ENCODE measurements at places on chromosomes 4 and X.

GRCh38 chr4:150826306-150826705, 188.8 kb downstream of the LRBA start:
- H3K36me3 ChIP-seq: peaks cover 58% of the 10 kb centered on the region
- no peak overlapping the region for H3K4me3 ChIP-seq
- no peaks in the 10 kb centered on the region for H3K27me3 ChIP-seq
- peaks cover 9% of the 10 kb centered on the region for H3K4me1 ChIP-seq

GRCh38 chr4:15100994-15101695, 98.9 kb downstream of the CPEB2 start:
- no peak for DNase-seq
- no peak overlapping the region for H3K27ac ChIP-seq
- H3K36me3 ChIP-seq: peaks cover 1% of the 10 kb centered on the region
- H3K4me3 ChIP-seq: no peak overlapping the region
- peaks cover 9% of the 10 kb centered on the region for H3K27me3 ChIP-seq

DNA sequence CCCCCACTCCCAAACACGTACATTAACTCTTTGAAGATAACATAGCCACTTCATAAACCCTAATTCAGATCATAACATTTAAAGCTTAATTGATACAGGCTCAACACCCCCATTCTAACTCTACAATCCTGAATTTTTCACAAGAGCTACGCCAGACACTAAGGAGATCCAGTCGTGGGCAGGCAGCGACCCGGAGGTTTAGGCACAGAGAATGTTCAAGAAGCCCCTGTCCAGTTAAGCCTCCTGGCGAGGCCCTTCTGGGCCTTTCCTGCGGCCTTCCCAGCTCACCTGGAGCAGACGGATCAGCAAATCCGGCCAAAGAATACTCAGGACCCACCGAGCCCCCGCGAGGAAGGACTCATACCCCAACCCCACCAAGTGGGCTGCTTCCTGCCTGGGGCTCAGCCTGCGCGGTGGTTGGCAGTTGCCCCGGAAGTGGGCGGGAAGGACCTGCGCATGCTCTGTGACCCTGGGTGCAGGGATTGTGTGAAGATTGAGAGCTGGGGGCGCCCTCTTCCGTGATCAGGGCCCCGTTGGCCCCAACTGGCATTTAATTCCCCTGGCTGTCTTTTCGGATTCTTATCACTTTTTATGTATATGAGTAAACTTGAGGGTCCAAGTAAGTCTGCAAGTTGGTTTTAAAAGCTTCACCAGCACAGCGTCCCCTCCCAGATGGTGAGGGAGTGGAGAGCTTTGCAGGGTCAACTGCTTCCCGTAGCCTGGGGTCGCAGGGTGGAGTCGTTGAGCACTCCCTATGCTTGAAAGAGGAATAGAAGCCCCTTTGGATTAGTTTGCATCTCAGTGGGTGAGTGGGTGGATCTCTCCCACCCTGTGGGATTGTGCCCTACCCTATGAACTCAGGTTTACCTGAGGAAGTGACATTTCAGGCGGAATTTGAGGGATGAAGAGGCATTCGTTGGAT, at the start of gene TRIM61:
TSS of gene TRIM61 (minus strand) at position 415 of the 922 bp plus-strand sequence. CDS start 7,655 bp downstream, outside the sequence.
- no peaks in the 10 kb centered on the region for H3K27me3 ChIP-seq
- H3K4me3 ChIP-seq: peak within 1 kb of the TSS; percentile 91
- DNase-seq: peak; percentile 79
- peak within 1 kb of the TSS; percentile 89 for H3K27ac ChIP-seq

GRCh38 chr4:144213371-144213770, 72.9 kb upstream of the GYPA start:
- no peaks in the 10 kb centered on the region for H3K4me1 ChIP-seq
- H3K4me3 ChIP-seq: no peak overlapping the region
- no peaks in the 10 kb centered on the region for H3K27me3 ChIP-seq
- DNase-seq: no peak

DNA sequence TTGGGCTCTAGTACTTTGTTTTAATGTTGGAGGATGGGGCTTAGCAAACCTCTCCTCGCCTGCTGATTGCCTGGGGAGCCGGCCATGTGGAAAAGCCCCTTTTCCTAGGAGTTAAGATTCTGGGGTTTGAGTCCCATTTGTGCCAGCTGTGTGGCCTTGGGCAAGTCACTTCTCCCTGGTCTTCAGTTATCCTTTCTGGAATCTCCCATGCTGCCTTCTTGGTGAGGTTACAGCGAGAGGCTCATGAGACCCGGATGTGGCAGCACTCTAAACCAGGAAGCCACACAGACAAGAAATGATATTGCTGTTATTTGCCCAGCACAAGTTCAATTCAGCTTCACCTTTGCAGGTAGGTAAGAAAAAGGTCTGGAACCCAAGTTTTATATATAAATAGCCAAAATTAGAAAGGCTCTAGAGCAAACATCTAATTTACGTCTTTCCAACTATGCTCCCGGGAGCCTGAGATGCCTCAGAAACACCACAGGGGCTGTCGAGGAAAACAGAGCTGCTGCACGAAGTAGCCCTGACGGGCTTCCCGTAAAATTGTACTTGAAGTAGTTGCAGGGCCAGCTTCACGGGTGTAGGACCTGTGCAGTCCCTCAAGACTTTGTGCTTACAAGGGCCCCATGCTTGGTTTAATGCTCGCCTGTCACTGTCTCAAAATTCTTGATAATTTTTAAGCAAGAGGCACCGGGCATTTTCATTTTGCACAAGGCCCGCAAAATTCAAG, 8.3 kb upstream of the SASH3 start:
- no peak for DNase-seq
- H3K36me3 ChIP-seq: peaks cover 2% of the 10 kb centered on the region
- no peaks in the 10 kb centered on the region for H3K27me3 ChIP-seq

DNA sequence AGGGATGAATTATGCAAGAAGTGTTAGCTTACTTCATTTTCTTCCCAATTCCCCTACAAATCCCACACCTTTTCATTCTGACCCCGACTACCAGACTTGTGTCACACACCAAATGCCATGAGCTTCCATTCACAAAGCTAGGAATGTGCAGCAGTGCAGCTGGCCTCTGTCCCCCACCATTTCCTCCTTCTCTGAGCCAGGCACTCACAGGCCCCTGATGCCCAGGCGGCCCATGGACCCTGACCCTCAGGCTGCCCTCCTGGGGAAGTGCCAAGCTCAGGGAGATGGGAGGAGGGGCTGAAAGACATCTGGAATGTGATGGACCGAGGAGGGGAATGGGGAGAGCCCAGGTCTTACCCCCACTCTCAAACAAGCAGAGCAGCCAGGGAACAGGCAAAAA, 67.0 kb upstream of the BCOR start:
- H3K27me3 ChIP-seq: no peaks in the 10 kb centered on the region
- no peak overlapping the region for H3K27ac ChIP-seq
- peaks cover 7% of the 10 kb centered on the region for H3K36me3 ChIP-seq
- peaks cover 21% of the 10 kb centered on the region for H3K4me1 ChIP-seq
- DNase-seq: no peak

DNA sequence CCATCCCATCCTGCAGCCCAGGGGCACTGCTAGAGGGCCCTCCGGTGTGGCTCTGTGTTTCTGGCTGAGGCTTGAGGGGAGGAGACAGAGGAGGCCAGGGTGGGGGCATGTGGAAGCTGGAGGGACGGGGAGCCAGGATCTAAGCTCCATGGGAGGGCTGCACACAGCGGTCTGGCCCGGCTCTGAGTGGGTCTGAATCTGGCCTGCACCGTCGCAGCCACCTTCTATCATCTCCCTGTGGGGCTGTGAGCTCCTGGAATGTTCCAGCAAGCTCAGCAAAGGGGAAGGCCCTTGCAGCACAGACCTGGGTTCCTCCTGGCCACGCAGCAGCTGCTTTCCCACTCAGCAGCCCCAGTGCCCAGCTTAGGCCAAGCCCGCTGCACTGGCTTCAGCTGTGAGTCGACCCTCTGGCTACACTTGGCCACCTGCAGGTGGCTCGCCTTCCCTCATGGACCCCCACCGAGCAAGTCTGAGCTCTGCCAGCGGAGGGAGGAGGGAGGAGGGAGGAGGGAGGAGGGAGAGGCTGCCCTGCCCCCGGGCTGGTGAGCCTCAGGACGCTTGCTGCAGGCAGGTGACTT, 5.3 kb downstream of the NKX1-1 start:
- H3K27me3 ChIP-seq: peaks cover 39% of the 10 kb centered on the region
- H3K36me3 ChIP-seq: peaks cover 2% of the 10 kb centered on the region
- no peaks in the 10 kb centered on the region for H3K4me1 ChIP-seq

- H3K4me1 ChIP-seq: no peaks in the 10 kb centered on the region
- no peaks in the 10 kb centered on the region for H3K36me3 ChIP-seq
- H3K27ac ChIP-seq: no peak overlapping the region
- DNase-seq: no peak
- peaks cover 6% of the 10 kb centered on the region for H3K27me3 ChIP-seq
- no peak overlapping the region for H3K4me3 ChIP-seq
These were observed 33.0 kb upstream of the CXCL8 start for GRCh38 chr4:73707269-73707875.

DNA sequence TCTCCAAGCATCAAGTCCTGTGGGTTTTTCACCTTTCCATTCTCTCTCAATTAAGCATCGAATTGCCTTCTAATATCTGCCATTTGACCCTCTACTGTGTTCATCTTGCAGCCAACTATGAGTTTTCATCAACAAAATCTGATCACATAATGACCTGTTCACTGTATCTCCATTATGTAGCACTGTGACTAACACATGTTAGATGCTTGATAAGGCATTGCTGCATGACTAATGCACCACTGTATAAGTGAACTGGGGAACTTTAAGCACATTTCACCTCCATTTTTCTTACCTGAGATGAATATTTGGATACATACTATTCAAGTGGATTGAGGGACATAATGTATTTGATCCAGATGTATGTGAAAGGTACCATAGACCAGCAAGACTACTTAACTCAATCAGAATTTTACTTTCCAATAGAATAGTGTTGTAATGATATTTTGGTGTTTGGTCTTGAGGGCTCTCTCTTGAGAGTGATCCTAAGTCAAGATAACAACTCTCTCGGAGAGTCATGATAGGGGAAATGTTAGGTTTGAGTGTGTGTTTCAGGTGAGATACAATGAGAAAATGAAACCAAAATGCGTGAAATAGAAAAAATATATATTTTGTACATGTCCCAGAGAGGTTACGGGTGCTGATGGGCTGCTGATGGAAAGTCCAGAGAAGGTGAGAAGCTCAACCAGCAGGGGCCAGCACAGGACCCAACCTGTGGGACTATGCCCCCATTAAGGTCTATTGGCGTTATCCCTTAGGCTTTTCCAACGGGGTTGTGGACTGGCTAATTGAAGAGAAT, 60.2 kb upstream of the HS3ST1 start:
- no peaks in the 10 kb centered on the region for H3K36me3 ChIP-seq
- no peak overlapping the region for H3K27ac ChIP-seq
- peaks cover 20% of the 10 kb centered on the region for H3K4me1 ChIP-seq
- no peak overlapping the region for H3K4me3 ChIP-seq
- H3K27me3 ChIP-seq: no peaks in the 10 kb centered on the region

Measured in activated naive CD8-positive, alpha-beta T cell treated with anti-CD3 and anti-CD28 coated beads for 36 hours (primary cell).